ENCODE measurements at places on chromosomes 1 and 21.

DNA sequence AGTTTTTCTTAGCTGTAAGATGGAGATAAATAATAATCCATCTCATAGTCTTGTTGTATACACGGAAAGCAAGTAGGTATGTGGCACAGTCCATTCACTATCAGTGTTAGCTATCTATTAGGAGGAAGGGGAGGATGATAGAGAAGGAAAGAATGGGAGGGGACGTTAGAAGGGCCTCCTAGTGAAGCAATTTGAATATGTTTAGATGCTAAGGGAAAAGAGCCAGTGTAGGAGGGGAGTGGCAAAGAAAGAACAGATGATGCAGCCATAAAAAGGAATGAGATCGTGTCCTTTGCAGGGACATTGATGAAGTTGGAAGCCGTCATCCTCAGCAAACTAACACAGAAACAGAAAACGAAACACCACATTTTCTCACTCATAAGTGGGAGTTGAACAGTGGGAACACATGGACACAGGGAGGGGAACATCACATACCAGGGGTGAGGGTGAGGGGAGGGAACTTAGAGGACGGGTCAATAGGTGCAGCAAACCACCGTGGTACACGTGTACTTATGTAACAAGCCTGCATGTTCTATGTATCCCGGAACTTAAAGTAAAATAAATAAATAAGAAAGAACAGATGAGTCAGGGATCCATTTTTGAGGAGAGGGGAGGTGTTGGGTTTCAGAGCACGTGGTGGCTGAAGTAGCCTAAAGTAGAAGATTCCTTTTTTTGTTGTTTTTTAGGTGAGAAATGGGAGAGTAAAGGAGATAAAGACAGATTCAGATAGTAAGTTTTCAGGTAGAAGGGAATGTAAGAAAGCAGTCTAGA is 124.1 kb downstream of the POU2F1 start:
- DNase-seq, result no peak

DNA sequence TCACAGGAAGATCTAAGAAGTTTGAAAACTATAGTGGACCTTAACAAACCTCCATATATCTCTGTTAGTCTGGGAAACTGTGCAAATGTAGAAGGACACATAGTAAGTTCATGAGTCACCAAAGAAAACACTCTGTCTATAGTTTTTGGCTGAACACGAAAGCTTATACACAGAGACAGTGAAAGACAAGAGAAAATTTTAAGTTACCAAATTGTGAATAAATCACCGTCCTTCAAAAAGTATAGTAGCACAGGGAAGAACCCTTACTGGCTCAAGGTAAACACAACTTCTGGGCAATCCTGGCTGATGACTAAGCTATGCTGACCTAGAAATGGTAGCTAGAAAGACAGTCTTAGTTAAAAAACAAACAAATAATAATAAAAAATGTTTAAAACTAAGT is 1057.9 kb downstream of the AMY1C start:
- no peak for DNase-seq

- no peak for DNase-seq
Measured at GRCh38 chr1:89910780-89911179, 84.1 kb upstream of the ZNF326 start.

- no peak for DNase-seq
Measured at GRCh38 chr1:26529405-26529654, 231 bp upstream of the RPS6KA1 start.

DNA sequence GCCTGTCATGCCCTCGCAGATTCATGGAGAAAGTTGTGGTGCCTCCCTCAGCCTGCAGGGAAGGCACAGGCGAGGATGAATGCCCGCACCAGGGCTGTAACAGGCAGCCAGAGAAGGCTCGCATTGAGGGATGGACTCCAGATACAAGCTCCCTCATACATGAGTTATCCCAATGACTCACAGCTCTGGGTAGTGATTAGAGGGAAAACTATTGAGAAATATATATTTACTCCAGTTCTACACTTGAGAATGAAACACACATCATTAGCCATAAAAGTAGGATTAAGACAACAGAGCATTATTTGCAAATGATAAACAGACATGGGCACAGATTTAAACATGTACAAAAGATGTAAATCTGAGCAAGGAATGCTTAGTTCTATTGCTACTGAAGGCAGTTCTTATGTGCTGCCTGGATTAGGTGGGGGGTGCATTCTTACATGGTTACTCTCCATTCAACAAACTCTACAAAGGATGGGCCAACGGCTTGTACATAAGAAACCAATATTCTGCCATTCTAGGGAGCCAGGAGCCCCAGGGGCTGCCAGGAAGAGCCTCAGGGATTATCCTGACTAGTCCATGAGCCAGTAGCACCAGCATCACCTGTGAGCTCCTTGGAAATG is 97.9 kb downstream of the CSMD2 start:
- DNase-seq, result no peak

DNA sequence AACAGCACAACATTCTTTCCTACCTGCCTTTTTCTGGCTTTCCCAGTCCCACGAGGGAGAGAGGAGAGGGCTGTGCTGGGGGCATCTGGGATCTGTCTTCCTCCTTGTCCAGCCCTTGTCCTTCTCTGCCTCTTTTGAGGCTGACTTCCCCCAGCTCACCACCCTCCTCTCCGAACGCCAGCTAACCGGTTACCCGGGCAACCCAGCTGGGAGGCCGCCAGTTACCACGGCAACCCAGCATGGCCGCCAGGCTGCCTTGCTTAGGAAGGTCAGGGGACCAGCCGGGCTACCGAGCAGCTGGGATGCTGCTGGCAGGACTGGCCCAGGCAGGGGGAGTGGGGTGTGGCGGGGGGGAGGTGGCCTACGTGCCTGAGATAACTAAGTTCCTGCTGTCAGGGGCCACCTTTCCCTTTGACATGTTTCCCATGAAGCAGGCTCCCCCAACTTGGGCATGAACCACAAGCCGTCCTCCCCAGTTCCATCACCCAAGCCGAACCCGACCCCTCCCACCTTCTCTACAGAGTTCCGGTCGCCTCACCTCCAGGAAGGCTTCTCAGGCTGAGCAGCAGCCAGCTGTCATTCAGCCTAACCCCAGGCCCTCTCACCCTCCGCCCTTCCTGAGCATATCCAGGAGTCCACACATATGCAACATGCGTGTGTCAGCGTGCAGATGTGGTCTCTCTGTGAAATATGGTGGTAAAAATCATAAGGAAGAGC is 8.7 kb downstream of the PLEKHA6 start:
- DNase-seq, result no peak

DNA sequence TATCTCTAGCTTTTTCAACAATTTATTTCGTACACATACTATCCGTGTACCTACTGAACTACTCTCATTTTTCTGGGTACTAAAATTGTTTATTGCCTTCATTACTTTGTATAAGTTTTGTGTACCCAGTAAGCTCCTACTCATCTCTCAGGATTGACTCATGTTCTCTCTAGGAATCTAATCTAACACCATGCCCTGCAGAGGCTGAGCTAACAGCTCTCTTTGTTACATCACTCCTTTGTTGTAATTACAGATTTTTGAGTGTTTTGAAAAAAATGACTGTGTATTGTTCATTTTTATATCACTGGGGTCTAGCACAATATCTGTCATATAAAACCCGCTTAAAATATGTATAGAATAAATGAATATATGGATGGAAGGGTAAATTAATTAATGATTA is 167.1 kb downstream of the ATP6V1G3 start:
- DNase-seq, result no peak
